ENCODE measurements at places on chromosomes 5 and 9.

DNA sequence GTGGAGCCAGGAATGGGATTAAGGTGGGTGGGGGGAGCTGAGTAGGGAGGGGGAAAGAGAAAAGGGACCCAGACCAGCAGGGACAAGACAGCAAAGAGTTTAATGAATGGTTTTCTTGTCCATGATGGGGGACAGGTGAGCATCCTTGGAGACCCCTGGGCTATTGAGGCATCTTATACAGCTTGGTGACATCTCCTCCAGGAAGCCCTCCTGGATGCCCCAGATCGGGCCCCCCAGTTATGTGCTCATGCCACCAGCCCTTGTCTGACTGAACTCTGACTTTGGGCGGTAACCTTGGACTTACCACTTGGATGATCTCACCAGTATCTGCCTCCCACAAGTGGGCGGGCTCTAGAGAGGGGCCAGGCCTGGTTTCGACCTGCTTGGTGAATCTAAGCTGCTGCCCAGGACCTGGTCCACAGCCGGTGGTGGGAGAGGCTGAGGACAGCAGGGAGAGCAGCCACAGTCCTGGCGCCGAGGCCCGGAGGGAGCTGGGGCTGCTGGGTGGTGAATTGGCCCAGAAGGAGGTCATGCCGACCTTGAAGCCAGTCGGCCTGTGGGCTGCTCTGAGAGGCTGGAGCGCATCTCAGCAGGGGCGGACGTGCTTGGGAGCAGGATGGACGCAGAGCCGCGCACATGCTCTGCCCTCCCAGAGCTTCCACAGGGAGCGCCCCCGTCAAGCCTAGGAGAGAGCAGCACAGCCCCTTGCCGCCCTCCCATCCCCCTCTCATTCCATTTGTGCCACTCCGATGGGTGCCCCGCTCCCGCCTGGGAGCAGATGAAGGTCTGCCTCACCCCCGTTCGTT, 36.2 kb downstream of the UNC5A start:
- no peak for DNase-seq

- no peak for DNase-seq
These were observed 127.7 kb downstream of the RGS3 start for GRCh38 chr9:113590991-113591898.

DNA sequence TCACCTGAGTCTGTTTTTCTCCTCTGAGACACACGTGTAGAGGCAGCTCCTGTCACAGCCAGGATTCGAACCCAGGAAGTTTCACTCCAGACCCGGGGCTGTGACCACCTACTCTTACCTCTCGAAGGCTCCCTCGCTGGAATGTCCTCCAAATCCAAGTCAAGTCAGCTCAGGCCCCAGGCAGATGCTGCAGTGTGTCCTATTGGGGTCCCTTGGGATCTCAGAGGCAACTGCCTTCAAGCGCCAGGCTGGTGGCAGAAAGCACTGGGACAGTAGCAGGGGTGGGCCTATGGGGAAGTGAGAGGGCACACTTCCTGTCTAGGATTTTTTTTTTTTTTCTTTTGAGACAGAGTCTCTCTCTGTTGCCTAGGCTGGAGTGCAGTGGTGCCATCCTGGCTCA, 762 bp upstream of the ST6GALNAC4 start:
- DNase-seq, result no peak

DNA sequence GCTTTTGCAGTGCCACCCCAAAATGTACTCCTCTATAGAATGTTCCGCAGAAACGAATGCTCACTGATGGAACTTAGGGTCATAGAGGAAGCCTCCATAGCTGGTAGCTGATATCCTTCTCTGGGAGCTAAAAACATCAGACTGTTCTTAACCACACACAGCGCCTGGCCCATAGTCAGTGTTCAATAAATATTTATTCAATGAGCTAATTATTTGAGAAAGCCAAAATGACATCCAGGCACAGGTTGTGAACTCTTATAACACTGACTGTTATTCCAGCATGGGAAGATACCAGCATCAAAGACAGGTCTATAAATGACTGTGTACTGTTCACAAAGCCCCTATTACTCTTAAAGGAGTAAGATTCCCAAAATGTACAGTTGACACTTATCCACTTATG, 12.9 kb downstream of the GDF9 start:
- no peak for DNase-seq

GRCh38 chr9:124594673-124595072, 87.5 kb upstream of the NR5A1 start:
- DNase-seq, result no peak

DNA sequence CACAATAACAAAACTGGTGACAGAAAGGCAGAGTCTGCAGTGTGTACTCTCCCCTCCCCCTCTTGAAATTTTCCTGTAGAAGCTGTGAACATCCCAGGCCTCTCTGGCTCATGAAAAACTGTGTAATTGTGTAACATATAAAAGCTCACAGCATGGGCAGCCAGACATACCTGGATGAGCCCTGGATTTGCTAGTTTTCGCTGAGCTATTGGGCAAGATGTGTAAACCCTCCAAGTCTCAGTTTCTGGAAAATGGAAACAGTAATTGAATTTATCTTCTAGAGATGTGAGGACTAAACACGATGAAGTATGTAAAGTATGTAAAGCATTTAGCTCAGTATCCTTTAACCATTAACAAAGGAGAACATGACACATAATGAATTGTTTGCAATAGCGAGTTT, 143.2 kb upstream of the ANKH start:
- DNase-seq, result peak; percentile 29

DNA sequence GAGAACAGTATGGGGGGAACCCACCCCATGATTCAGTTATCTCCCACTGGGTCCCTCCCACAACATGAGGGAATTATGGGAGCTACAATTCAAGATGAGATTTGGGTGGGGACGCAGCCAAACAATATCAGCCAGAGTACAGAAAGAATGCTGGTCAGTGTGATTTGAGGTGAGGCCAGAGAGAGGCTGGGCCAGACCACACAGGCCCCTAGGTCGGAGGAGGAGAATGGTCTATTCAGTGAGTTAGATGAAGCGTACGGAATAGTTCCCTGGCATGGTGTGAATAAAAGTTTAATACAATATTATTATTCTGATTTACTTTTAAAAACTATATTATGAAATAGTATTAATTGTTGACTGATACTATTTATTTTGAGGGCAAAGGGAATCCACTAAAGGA, 39.7 kb downstream of the PCSK5 start:
- no peak for DNase-seq

GRCh38 chr9:78363221-78363620, 66.3 kb downstream of the PSAT1 start:
- DNase-seq, result no peak

- peak; percentile 49 for DNase-seq
These were observed 666.8 kb downstream of the PTPRD start for GRCh38 chr9:9945966-9946365.

DNA sequence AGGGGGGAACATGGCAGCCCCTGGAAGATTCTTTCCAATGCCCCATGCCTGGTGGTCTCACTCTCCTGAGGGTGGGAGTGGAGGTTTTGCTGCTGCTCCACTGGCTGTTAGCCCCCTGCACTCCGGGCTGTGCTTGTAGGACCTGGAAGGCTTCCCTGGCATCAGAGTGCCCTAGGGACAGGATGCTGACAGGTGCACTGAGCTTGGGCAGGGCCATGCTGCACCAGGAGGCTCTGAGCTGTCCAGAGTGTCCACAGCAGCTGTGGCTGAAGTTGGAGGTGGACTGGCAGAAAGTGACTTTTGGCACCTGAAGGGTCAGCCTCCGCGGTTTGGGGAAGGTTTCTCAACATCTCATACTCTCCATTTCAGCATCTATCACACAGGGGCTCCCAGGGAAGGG, 249.1 kb downstream of the GADD45G start:
- no peak for DNase-seq

GRCh38 chr9:127634021-127634420, 21.9 kb downstream of the STXBP1 start:
- no peak for DNase-seq

GRCh38 chr9:81683238-81683637, 6.1 kb downstream of the TLE1 start:
- DNase-seq, result no peak

- DNase-seq, result peak; percentile 69
These were observed 34.5 kb upstream of the ORM1 start for GRCh38 chr9:114288193-114289091.

GRCh38 chr5:90740244-90740799, 181.7 kb downstream of the ADGRV1 start:
- DNase-seq, result no peak

- DNase-seq, result no peak
These were observed 94.5 kb downstream of the PDE4D start for GRCh38 chr5:59798862-59799667.

DNA sequence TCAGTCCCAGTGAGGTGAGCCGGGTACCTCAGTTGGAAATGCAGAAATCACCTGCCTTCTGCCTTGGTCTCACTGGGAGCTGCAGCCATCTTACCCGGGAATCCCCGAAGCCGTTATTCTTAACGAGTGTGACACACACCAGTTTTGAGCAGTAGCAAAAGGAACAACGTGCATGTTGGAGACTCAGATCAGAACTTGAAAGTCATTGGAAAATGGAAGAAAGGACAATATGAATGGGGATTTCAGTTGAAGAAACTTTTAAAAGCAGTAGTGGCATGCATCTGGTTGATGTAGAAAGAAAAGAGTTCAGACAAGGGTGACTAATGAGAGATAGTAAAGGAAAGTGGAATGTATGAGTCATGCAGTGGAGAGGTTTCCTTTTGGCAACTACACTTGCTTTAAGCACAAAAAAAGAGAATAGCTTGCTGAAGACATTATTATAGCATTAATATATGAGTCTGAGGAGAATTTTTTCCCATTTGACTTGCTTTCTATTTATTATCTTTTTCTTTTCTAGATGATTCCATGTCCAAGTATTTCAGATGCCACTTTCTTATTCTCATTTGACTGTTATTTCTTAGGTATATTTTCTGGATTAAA, 44.4 kb upstream of the ANKDD1B start:
- peak; percentile 80 for DNase-seq

DNA sequence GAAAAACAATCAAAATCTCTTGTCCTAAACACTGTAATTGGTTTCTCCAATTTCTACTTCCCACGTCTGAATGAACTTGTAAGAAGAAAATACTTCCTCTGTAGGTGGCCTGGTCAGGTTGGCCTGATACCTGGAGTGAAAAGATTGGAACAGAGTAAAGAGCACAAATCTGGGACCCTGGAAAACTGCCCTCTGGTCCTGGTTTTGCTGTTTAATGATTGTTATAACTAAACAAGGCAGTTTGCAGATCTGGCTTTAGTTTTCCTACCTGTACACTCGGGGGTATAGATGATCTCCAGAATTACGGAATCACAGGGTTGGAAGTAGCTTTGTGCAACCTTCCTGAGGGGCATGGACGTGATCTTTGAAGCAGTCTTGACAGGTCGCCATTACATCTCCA, 67.6 kb downstream of the ZSWIM6 start:
- DNase-seq, result no peak

GRCh38 chr5:7930011-7930410, 61.1 kb downstream of the MTRR start:
- no peak for DNase-seq

- no peak for DNase-seq
These were observed 64.8 kb downstream of the SMIM23 start for GRCh38 chr5:171850324-171850947.

- DNase-seq, result no peak
These were observed 76.2 kb upstream of the CHD1 start for GRCh38 chr5:99004960-99005359.
